NCI-H748 treated with DMSO at 0.1 percent for 48 hours (cell line): ENCODE measurements at places on chromosomes 6 and 20.

- DNase-seq: no peak
Measured at GRCh38 chr6:127877231-127877630, 23.6 kb downstream of the THEMIS start.

- no peak for DNase-seq
Measured at GRCh38 chr6:134287859-134288537, 29.9 kb downstream of the SGK1 start.

DNA sequence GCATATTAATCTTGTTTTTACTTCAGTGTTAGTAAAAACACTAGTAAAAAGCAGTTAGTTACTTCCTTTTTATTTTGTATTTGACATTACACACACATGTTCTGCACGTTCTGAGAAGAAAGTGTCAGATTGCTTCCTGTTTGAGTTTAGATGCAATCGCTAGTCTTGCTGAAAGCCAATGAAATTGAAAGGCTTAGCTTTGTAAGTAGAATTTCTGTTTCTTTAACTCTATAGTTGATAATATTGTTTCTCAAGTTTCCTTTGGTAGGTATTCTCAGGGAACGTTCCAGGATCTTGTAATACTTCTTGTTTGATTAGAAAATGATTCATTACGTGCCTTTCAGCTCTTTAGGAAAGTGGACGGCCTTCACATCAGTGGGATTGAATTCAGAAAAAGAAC, 55.0 kb downstream of the CDKAL1 start:
- no peak for DNase-seq

- DNase-seq: peak; percentile 64
Measured at GRCh38 chr6:26003102-26003694, 40.6 kb downstream of the TRIM38 start.

- no peak for DNase-seq
Measured at GRCh38 chr20:63863021-63863797, 1.9 kb upstream of the TPD52L2 start.

- no peak for DNase-seq
Measured at GRCh38 chr20:58569241-58570125, 54.3 kb upstream of the APCDD1L start.

DNA sequence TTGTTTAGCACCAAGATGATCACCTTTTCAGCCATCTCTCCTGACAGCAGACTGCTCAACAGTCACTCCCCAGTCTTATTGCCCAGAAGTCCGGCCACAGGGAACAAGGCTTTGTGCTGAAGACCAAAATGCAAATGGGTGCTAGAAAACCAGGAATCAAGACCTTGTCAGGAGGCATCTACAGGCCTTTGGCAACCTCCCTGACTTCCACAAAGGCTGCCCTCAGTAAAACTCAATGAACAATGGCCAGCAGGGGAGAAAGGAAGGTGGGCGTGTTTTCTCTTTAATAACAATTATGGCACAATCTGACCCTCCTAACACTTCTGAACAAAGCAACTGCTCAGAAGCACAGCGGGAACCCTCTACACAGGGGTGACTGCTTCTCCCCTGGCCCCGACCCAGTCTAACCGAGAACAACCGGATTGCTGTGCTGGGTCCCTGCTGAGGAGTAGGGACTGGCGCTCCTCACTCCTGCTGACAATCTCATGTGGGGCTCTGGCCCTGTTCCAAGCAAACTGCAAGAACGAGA, 41.6 kb downstream of the PLCG1 start:
- DNase-seq: peak; percentile 4

DNA sequence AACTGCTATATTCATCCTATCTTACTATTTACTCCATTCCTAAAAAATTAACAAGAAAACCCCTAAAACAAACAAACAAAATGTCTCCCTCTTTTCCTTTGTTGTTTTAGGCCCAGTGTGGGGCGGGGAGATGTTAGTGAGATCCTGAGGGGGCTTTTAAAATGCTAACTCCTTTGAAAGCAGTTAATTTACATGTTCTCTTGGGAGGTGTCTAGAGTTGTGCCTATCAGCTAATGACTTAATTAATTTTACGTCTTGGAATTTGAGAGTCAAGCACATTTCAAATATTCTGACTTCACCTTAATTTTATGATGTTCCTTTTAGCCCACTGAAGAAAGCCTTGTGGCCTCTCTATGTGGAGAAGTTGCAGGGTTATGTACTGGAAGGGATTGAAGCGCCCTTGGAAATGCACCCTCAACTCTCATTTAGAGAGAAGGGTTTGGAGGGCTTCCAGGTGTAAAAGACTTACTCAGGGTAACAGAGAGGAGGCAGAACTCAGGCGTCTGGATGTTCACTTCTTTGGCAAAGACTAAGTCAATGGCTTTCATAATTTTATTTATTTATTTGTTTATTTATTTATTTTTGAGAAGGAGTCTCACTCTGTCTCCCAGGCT, 4.9 kb downstream of the SASH1 start:
- DNase-seq: no peak

DNA sequence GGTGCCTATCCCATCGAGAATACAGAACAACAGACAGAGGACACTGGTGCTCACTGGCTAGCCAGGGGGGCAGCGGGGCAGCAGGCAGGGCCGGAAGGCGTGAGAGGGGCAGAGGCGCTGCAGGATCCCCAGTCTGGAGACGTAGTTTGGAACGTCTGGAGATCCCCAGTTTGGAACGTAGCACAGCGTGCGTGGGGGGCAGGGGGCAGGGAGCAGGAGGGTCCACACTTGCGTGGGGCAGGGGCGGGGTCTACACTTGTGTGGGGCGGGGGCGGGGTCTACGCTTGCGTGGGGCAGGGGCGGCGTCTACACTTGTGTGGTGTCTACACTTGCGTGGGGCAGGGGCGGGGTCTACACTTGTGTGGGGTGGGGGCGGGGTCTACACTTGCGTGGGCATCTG, 107.2 kb downstream of the DACT2 start:
- DNase-seq: no peak

DNA sequence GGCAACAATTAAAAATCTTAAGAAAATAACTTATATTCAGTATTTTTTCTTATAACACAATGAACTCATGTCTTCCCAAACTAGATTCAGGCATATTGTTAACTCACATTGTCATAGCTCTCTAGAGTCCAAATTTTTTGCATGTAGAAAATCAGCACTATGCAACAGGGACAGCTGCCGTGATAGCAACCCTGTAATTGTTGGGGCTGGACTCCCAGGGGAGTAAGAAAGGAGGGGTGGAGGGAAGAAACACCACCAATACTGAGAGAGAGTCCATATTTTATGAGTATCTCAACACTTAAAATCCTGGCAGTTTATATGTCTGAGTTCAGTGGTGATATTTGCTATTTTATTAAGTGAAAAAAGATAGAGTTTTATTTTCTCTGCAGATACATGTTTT, 89.6 kb upstream of the HS3ST5 start:
- DNase-seq: no peak

GRCh38 chr6:41371461-41371991, 36.1 kb downstream of the NCR2 start:
- peak; percentile 20 for DNase-seq

DNA sequence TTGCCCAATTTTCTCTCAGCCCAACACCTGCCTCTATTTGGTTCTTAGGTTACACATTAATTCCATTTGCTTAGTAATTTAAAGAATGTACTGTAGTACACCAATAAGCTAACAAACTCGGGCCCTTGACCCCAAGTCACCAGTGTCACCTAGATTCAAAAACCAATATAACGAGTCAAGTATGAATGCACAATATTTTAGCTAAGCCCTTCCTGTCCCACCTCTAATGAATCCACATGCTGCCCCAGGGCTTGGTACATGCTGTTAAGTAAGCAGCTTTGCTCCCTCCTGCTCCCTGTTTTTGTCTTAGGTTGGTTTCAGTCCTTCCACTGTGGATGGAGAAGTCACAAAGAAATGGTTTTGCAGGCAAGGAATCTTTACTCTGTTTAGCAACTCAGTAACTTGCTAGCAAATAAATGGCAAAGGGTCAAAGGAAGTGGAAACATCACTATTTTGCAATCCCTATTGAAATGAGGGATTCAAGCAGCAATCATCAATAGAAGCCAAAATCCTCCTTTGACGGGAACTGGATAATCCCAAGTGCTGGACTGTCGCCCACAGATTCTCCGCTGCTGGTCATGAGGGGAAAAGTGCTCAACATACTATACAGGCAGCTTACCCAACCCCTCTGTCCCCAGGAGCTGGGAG, 5.0 kb upstream of the MPC1 start:
- peak; percentile 13 for DNase-seq

GRCh38 chr20:36439040-36439730, 102.1 kb upstream of the MYL9 start:
- peak; percentile 50 for DNase-seq

- no peak for DNase-seq
Measured at GRCh38 chr6:34938268-34938667, 49.2 kb downstream of the ANKS1A start.

- no peak for DNase-seq
Measured at GRCh38 chr20:48197066-48197465, 411.8 kb upstream of the SULF2 start.

DNA sequence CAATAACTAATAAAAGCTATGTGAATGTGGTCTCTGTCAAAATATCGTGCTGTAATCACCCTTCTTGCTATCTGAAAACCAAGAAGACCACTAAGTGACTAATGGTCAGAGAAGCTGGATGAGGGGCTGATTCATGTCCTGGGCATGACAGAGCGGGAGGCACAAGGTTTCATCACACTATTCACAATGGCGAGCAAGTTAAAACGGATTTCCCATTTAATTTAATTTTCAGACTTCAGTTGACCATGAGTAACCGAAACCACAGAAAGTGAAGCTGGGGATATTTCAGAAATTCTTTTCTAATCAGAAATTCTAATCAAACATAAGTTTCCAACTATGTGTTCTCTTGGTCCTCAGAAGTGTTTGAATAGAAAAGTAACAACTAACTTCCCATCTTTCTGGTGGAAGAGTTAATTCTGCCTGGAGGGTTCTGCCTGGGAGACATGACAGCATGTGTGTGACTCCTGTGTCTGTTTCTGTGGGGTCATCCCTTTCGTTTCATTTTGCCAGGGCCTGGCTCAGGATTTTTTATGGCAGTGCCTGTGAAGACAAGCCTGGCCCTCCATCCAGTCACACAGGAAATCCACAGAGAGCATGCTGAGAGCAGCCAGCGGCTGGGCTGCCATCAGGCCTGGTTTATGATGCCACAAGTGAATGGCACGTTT, 98.9 kb downstream of the FAM120B start:
- no peak for DNase-seq

GRCh38 chr6:136251394-136251793, 1.3 kb upstream of the MTFR2 start:
- DNase-seq: no peak

- peak; percentile 56 for DNase-seq
Measured at GRCh38 chr20:37901654-37902503, 1.0 kb upstream of the VSTM2L start.

DNA sequence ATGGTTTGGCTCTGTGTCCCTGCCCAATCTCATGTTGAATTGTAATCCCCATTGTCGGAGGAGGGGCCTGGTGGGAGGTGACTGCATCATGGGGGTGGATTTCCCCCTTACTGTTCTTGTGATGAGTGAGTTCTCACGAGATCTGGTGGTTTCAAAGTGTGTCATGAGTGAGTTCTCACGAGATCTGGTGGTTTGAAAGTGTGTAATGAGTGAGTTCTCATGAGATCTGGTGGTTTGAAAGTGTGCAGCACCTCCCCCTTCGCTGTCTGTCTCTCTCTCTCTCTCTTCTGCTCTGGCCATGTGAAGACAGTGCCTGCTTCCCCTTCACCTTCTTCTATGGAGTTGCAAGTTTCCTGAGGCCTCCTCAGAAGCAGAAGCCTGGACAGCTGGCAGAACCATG, 87.6 kb downstream of the MYLK4 start:
- no peak for DNase-seq

DNA sequence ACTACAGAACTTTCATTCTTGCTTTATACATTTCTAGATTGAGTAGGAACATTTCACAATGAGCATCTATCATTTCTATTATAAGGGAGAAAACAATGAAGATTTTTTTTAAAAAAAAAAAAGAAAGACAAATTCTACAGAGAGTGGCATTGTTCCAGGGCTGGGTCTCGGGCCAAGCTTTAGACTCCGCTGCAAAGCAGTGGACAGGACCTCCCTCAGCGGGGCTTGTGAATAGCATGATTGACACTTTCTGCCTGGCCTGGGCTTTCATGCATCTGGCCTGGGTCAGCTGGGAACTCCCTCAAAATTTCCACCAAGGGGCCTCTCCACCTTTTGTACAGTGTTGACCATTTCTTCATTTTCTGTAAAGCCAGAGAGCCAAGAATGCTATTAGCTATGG, 55.8 kb upstream of the HIVEP2 start:
- DNase-seq: no peak

- no peak for DNase-seq
Measured at GRCh38 chr6:128259730-128260685, 260.4 kb downstream of the PTPRK start.

DNA sequence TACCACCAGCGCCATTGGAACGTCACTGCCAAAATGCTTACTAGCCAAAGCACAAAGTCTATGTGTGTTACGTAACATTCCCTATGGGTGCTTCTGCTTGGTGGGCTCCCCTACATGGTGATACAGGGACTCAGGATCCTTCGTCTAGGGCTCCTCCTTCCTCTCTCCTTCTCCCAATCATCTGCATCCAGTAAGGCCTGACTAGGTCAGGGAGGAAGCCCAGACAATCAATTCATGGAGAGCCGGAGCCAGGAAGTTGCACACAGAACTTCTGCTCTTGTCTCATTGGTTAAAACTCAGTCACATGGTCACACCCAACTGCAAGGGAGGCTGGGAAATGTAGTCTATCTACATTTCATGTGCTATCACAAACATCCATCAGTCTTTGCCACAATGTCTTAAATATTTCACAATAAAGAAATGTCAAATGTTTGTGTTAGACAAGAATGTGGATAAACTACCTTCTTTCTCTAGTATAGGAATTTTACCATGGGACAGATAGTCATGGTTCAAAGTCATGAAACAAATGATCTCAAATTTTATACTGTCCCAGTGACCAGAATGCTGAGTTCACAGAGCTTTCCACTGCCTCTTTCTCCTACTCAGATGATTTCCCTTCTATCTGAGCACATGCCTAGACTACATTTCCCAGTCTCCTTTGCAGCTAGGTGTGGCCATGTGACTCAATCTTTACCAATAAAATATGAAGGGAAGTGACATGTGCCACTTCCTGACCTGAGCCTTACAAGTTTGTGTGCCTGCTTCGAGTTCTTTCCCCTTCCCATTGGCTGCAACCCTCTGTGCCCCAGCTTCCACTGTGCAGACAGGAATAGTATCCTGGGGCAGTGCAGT, 9.3 kb upstream of the KCNK15 start:
- DNase-seq: no peak

- DNase-seq: no peak
Measured at GRCh38 chr6:150537491-150537890, 62.2 kb upstream of the PLEKHG1 start.

GRCh38 chr6:19668710-19669109, 168.5 kb upstream of the ID4 start:
- no peak for DNase-seq

GRCh38 chr6:5201271-5201670, 59.5 kb downstream of the LYRM4 start:
- DNase-seq: no peak

DNA sequence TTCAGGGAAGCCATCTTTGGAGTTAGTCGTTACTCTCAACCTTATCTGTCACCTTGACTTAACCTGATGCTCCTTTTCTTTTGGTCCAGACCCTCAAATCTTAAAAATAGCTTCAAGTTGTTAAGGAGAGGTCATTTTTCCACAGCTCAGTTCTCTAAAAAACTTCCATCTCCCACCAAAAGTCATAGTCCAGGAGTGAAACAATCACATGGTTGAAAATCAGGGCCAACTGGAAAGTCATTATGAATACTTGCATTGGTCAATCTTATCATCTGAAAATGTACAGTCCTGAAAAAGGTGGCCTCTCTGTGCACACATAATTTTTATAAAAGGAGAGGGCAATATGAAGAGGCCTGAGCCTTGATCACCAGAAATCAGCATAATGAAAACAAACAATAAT, 195.7 kb downstream of the BCAS1 start:
- DNase-seq: no peak

- DNase-seq: peak; percentile 63
Measured at GRCh38 chr6:33621711-33622388, 728 bp downstream of the ITPR3 start.
